Left forelimb (tissue), 1 donor: ENCODE measurements at places on chromosomes 6 and 20.

GRCh38 chr6:94751641-94752329 lies 825.5 kb upstream of the MANEA start:
- DNase-seq: no peak

DNA sequence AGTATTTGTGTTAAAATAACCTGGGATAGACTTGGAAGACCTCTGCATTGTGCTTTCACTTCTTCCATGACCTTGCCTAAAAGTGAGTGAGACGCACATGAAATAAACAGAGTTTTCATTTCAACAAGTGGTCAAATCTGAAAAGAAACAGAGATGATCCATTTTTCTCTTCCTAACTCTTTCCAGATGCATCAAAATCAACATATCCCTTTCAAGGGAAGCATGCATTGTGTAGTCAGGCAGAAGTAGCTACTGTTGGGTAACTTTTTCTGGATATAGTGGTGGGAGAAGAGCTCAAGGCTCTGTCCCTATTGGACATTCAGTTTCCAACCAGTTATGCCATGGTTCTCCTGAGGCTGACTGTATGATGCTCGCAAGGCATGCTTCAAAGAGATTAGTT lies 233.0 kb upstream of the JAG1 start:
- no peak for DNase-seq

DNA sequence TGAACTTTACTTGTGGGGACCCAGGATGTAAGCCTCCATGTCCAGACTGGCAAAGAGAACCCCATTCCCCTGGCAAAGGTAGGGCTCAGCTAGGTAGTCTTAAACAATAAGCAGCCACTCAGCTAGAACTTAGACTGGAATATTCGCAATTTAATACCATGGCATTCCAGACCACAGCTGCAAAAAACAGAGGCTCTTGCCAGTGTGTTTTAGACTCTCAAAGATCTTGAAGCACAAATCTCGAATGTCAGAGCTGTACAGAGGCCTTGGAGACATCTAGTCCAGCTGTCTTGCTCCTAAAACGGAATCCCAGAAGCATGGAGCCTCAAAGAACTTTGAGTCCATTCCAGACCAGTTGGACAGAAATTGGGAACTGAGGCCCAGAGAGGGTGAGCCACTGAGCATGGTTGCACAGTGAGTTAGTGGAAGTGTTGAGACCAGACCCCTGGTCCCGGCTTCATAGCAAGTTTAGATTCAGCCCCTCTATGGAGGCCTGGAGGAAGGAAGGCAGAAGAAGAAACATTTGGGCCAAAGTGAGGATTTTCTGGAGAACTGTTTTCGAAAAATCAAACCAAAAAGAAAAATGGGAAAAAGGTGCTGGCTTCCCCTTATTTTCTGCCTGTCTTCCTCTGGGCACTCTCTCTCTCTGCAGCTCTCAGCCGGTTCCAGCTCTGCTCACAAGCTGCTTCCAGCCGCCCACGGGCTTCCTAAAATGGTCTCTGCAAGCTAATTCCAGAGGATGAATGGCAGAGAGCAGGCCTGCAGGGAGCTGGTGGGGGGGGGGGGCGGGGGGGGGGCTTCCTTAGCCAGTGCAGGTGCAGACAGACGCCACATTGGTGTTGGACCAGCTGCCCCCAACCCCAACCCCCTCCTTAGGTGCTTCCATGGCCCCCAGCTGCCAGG lies 32.4 kb downstream of the AAR2 start:
- DNase-seq: no peak

DNA sequence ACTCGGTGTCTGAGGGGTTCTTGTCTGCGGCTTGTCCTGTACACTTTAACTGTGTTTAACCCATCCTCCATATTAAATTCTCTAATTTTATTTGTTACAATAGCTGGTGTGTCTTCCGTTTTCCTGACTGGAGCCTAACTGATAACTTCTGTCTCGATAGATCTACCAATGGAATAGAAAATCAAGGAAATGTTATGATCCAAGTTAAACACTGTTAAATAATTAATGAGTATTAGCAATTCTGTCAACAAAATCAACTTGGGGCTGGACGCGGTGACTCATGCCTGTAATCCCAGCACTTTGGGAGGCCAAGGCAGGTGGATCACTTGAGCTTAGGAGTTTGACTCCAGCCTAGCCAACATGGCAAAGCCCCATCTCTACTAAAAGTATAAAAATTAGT lies 81.7 kb downstream of the DNAH8 start:
- DNase-seq: no peak
